ENCODE measurements at places on chromosomes 5 and 9. TPM values are rescaled to one million over a fixed set of nuclear protein-coding genes. Genes with fewer than 3 reads are reported as not detected.

The GARIN3 gene
- not detected for total RNA-seq

The PTGES gene
- total RNA-seq: 0.65 TPM

The PRR7 gene
- 1.6 TPM for total RNA-seq

The OBP2B gene
- total RNA-seq: not detected

The HRH2 gene
- total RNA-seq: not detected

The RELL2 gene
- total RNA-seq: 7.3 TPM

The ACTBL2 gene
- total RNA-seq: under 0.01 TPM

The NIM1K gene
- under 0.01 TPM for total RNA-seq

The OR1Q1 gene
- not detected for total RNA-seq

The PCDHB11 gene
- 0.43 TPM for total RNA-seq

The LCN10 gene
- not detected for total RNA-seq

The SLC4A9 gene
- not detected for total RNA-seq

The TMEM38B gene
- total RNA-seq: 8.3 TPM

The DMRTA1 gene
- total RNA-seq: 0.26 TPM

The C5orf63 gene
- 1.8 TPM for total RNA-seq

The ST6GALNAC6 gene
- total RNA-seq: 36.9 TPM

The ARHGEF28 gene
- total RNA-seq: 52.0 TPM

The WHRN gene
- 0.34 TPM for total RNA-seq

The IL3 gene
- not detected for total RNA-seq

The SPINK6 gene
- total RNA-seq: not detected

The TSSK1B gene
- total RNA-seq: not detected

The F12 gene
- 0.77 TPM for total RNA-seq

The KIF4B gene
- total RNA-seq: 0.33 TPM

The PIP5KL1 gene
- total RNA-seq: 1.7 TPM

The SPRY4 gene
- 7.0 TPM for total RNA-seq

The ESM1 gene
- 125 TPM for total RNA-seq

The C6 gene
- total RNA-seq: not detected

The GCNT4 gene
- total RNA-seq: 0.11 TPM

The TMEM215 gene
- total RNA-seq: not detected

The COL5A1 gene
- 0.95 TPM for total RNA-seq

The PLCXD3 gene
- total RNA-seq: not detected

The ALDOB gene
- total RNA-seq: 0.22 TPM

The ZNF483 gene
- 2.9 TPM for total RNA-seq

The RNF208 gene
- 0.11 TPM for total RNA-seq

The GHR gene
- 5.1 TPM for total RNA-seq

The SQSTM1 gene
- 486 TPM for total RNA-seq

The EIF4E1B gene
- total RNA-seq: not detected

The RNF183 gene
- total RNA-seq: not detected

The CMBL gene
- 3.0 TPM for total RNA-seq

The ZDHHC11 gene
- 0.26 TPM for total RNA-seq

The C5orf46 gene
- not detected for total RNA-seq

The HTR1A gene
- total RNA-seq: not detected

The CA9 gene
- total RNA-seq: 0.09 TPM

The IFNK gene
- not detected for total RNA-seq

The MAML1 gene
- total RNA-seq: 8.9 TPM

The IGIP gene
- 3.6 TPM for total RNA-seq

Data from dermis lymphatic vessel endothelial cell (primary cell).